ENCODE measurements at places on chromosomes 2 and 18.
A peak's percentile ranks its signal among the peaks of the same experiment; 100 is the strongest.

DNA sequence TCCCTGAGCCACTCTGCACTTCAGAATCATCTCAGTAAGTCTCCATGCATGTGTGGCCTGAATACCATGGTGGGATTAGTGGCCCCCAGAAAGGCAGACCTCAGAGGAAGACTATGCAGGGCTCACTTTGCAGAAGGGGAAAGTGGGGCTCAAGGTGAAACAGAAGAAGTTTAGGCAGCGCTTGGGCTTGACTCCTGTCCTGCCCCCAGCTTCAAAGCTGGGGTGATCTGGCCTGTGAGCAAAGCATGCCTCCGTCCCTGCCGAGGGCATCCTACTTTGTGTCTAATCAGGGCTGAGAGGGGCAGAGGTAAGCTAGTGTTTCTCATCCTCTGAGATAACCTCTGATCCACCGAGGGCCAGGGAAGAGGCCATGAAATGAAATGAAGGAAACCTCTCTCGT lies 7.9 kb downstream of the CAPN13 start:
- DNase-seq: no peak

- DNase-seq: no peak
These were observed 309.0 kb upstream of the MEIS1 start for GRCh38 chr2:66125951-66126350.

DNA sequence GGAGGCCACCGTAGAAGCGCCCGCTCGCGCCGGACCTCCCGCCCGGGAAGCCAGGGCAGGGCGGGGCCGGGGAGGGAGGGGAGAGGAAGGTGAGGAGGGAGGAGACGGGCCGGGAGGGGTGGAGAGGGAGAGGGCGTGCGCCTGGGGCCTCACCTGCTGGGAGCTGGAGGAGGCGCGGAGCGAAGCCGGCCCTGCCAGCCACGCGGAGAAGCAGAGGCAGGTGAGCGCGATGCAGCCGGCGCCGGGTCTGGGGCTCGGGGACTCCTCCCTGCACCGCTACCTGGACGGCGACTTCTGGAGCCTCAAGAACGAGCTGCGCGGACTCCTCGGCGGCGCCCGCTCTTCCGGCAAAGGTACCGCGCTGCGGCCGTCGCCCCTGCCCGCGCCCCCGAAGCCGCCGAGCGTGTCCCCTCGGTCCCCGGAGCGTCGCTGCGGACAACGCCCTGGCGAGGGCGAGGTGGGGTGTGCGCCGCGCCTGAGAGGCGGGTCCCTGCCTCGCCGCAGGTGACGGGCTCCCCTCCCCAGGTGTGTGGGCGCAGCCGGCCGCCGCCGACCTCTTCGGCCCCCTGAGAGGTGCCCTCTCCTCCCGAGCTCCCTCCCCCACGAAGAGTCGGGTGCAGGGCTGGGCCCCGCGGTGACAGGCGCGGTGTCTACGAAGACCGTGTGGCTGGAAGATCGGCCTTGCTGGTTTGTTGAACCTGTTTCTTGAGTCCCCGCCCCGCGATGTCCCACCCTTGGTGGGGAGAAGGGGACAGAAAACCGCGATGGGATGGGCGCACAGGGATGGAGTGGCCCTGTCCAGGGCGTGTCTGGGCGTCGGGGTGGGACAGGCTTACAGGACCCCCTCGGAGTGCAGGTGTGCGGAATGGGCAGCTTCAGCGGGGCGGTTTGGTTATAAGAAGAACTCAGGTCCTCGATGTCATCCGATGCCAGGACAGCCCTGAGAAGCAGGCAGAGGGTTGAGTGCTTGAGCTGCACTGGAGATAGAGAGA lies at the start of gene ACOXL:
Gene ACOXL, plus strand, starts transcription at position 152 of the 992 bp plus-strand sequence. CDS start 35,817 bp downstream, outside the sequence.
- no peak for DNase-seq

GRCh38 chr2:7977981-7978380 lies 703.9 kb upstream of the ID2 start:
- DNase-seq: no peak

DNA sequence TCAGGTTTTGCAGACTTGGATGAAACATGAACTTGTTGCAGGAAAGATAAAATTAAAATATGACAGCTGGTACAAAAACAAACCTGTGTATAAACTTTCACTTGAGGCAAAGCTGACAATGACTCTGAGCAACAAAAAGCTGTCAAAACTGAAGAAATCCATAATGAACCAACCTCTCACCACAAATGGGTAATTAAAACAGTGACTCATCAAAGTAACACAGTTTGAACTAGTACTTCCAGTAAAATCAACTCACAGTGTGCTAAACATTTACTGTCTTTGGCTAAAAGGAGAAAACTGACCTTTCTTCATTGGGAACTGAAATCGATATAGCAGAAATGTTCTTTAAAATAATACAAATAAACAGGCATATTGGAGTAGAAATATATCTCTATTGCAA lies 209.7 kb downstream of the WDPCP start:
- no peak for DNase-seq

GRCh38 chr2:221442128-221442527 lies 130.0 kb downstream of the EPHA4 start:
- no peak for DNase-seq

- DNase-seq: no peak
These were observed 495 bp upstream of the TTC32 start for GRCh38 chr2:19902216-19902740.

DNA sequence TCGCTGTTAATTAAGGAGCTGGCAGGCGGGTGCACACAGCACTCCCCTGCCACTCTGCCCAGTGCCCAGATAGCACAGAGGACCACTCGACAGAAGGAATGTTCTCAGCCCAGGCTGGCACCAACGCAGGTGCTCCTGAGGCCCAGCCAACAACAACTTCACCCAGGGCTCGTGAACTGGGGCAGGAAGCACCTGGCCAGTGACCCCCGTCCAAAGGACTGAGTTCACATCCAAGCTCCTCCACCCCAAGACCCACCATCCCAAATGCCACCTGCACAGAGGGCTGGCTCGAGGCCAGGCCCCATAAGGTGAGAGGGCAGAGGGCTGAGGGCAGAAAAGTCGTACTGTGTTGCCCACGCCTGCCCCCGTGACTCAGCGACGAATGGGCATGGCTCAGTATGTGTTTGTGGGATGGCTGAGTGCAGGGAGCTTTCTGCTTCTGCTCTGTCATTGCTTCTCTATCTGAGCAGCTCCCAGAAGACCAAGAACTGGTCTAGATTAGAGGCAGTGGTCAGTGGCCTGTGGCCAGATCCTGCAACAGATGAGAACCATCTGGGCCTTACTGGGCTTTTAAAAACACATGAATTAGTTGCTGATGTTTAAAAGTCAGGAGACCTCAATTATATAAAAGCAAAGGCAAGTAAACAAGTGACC lies 68.4 kb downstream of the POLR1A start:
- no peak for DNase-seq

DNA sequence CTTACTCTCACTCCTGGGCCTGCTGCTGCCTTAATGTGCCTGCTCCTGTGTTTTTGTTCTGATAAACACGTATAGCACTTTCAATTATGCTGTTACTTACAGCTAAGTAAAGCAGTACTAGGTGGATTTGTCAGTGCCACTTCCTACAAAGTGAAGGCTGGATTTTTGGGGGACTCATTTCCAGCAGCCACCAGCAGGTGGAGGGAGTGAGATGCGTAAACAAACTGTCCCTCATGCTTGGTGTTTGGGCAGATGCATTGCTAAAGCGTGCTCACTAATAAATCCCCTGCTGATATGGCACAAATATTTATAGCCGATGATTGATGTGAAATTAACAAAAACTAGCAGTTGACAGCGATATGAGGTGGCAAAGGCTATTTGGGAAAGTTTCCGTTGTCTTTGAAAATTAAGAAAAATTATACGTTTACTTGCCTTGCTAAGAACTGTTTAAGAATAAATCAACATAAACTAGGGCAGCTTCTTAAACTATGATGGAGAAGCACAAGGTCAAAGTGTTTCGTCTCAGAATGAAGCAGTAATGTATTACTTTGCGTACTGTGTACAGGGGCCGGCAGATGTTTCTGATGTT lies 101.7 kb downstream of the AGAP1 start:
- DNase-seq: peak; percentile 73
